Suppressor macrophage (primary cell): ENCODE measurements at places on chromosomes 2 and 18.

DNA sequence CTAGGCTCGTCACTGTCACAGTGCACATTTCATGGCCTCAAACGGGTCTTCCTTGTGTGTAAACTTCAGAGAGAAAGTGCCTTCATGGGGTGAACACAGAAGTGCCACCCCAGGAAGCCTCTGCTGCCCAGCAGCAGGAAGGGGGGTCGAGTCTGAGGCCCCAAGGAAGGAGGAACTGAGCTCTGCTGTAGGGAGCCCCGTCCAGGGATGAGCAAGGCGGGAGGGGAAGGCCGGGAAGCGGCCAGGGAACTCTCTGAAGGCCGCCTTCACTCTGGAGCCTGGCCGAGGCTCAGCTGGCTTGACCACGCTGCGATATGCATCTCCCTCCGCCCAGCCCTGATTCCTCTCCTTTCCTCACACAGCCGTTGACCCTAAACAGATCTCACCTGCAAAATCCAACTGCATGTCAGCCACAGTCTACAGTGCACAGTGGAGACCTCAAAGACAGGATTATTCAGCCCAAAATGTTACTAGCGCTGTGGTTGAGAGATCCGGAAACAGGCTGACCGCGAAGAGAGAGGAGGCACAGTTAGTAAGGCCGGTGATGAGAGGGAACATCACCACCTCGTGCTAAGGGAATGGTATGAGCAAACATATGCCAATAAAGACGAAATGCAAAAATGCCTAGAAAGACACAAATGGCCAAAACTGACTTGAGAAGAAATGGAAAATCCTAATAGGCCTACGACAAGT is 34.2 kb upstream of the CTDP1 start:
- DNase-seq: no peak

DNA sequence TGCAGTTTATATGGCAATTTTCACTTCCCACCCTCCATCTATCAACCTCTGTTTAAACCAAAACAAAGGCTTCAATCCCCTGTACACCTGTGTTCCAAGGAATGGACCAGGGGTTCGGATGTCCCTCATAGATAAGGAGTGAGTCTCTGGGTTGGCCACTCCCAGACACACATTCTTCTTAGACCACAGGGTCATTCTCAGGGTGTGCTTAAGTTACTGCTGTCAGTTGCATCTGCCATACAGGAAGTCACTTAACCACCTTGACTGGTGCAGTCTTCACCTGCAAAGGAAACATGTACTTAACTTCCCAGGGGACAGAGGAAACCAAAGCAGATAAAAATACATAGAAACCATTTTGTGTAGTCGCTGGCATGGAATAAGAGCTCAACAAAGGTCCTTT is 151.0 kb upstream of the NDUFV2 start:
- no peak for DNase-seq

GRCh38 chr2:195049372-195050031 is 607.5 kb upstream of the SLC39A10 start:
- DNase-seq: no peak

DNA sequence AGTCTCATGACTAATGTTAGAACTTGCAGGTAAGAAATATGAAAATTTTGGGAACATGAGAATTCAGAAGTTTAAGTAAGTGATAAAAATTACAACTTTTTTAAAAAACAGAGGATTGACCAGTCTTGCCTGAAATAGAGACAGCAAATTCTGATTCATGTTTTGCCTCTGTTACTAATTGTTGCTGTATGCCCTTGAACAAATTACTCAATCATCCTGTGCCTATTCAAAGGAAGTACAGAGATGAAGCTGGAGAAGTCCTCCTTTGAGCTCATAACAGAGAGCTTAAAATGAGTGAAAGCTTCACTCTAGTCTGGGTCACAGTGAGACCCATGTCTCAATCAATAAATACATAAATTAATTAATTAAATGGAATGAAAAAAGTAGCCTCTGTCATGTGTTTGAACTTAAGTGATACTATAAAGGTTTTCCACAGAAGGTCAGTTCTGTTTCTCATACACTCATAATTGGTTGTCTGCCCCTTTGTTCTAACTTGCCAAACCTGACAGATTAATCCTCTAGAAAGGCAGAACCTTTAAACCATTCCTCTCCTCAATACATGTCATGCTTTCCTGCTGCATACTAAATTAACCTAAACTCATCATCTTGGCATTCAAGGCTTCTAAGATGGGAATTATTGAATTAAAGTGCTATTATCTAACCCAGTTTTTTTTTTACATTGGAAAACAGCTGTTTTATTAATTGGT is 374.6 kb upstream of the LRATD1 start:
- no peak for DNase-seq

DNA sequence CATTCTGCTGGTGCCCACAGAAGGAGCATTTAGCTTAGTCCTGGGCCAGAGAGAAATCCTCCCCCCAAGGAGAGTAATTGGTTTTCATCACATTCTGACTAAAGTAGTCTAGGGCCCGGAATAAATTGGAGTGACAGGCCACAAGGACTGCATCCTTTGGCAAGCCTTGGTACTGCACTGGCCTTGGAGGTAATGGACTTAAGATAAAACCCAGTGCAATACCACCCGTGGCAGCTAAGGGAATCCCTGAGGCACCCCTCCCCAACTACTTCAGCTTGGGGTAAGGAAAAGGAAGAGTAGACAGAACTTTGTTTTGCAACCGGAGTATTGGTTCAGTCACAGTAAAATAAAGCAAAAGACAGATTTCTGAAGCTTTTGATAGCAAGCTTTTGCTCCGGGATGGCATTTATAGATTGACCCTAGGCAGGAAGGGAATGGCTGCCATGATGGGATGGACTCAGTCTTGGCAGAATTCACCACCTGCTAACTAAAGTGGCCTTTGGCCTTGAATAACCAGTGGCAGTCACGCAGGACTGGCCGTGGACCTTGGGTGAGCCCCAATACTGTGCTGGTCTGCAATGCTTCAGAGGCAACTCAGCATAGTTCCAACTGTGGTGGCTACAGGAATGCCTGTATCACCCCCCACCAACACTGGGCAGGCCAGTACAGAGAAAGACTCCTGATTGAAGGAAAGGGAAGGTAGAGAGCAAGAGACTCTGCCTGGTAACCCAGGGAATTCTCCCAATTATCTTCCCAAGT is 14.1 kb downstream of the ORC4 start:
- no peak for DNase-seq

DNA sequence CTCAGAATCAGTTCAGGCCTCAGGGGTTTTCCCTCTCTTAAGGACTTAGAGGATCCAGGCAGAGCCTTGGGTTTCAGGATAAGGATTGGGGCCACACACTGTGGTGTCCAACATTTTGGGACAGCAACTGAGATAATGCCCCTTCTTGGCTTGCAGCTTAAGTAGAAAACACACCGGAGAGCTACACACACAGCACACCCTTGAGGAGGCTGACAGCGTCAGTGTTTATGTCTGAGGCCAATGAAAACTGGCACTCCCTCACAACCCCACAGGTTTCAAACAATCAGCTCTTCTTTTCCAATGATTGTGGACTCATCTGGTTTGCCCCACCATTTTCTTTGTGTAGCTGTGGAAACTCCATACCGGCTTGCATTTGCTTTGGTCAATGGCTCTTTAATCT is 257.7 kb downstream of the CDCA7 start:
- DNase-seq: no peak

- peak; percentile 50 for DNase-seq
Observed at GRCh38 chr2:85843543-85843942, 45.2 kb downstream of the ST3GAL5 start.

DNA sequence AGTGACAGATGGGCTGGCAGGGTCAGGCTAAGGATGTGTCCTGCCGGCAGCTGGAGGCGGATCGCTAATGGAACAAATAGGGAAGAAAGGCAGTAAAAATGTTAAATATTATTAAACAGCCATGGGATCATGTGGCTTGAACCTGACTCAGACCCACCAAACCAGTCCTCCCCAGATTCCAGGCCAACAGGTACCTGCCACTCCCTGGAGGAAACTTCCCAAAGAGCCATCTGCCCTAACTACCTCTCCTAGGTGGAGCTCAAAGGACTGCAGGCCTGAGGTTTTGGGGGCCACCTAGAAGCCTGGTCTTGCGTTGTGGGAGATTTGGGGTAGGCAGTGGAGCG is 34.3 kb downstream of the CIB4 start:
- no peak for DNase-seq

GRCh38 chr2:134736167-134736880 is 17.5 kb upstream of the TMEM163 start:
- DNase-seq: peak; percentile 35

GRCh38 chr2:36697424-36698066 is 1.0 kb downstream of the VIT start:
- DNase-seq: no peak

DNA sequence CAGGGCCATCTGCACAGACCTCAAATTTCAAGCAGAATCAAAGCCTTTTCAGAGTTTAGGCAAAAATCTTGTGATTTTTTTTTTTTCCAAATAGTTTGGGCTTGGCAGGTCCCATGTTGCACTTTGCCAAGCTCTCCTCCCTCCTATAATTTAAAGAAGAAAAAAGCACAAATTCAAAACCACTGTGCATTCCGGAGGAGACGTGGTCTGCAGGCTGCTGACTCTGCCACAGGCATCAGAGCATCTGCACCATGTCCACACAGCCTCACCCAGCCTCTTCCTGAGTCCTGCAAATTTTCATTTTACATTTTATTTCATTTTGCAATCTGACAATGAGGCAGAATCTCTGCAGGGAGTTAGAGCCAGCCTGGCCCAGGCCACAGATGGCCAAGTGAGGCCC is 15.7 kb upstream of the GPC1 start:
- DNase-seq: no peak

- no peak for DNase-seq
Observed at GRCh38 chr18:47912343-47912742, 18.1 kb downstream of the SMAD2 start.

GRCh38 chr2:64023485-64024258 is 4.4 kb upstream of the VPS54 start:
- DNase-seq: no peak

GRCh38 chr2:458425-458815 is 170.5 kb upstream of the ALKAL2 start:
- no peak for DNase-seq

DNA sequence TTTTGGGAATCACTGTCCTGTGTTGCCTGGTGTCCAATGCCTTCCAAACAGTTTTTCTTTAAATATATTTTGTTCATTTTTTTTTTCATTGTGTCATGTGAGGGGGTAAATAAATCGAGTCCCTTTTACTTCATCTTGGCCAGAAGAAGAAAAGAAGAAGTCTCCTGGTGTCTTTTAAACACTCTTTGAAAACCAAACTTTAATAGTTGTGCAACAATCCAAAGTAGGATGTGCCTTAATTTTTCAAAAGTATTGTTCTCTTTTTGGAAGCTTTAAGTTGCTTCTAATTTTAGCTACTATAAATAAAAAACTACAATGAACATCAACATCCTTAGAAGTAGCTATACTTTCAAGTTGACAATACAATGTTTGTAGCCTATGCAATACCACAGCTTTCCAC is 154.9 kb downstream of the ATAD2B start:
- no peak for DNase-seq

DNA sequence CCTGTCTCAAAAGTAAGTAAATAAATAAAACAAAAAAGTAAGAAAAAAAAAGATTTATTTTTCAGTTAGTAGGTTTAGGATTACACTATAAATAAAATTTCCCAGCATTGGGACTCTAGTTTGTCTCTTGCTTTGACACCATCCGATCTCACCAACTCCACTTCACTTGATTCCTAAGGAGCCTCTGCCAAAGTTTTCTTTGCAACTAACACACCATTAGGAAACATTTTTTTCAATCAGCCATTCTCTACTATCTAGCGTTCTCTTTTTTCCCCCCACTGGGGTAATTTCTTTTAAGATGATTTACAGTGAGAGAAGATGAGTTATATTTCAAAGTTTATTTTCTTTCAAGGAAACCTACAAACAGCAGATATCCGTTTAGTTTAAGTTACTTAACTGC is 10.6 kb upstream of the NEMP2 start:
- DNase-seq: no peak

- no peak for DNase-seq
Observed at GRCh38 chr2:10192392-10193015, 70.0 kb downstream of the RRM2 start.

DNA sequence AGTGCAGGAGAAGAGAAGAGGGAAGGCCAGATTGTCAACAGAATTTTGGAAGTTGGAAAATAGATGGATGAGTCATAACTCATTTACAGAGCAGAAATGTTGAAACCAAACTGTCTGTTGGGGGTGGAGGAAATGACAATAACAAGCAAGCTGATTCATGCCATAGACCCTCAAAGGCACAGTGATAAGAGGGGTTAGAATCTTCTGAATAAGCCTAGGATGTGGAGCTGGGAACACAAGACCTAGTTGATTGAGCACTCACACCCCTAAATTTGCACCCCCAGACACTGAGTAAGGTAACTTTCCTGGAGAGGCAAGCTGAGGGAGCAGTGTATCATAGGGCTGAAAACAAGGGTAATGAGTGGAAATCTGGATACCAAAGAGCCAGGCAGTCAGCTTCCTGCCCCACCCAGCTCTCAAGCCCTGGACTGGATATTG is 141.4 kb downstream of the SCG2 start:
- peak; percentile 59 for DNase-seq

- no peak for DNase-seq
Observed at GRCh38 chr18:45127405-45127804, 446.7 kb downstream of the SETBP1 start.

- no peak for DNase-seq
Observed at GRCh38 chr2:204150721-204151120, 214.2 kb downstream of the ICOS start.

DNA sequence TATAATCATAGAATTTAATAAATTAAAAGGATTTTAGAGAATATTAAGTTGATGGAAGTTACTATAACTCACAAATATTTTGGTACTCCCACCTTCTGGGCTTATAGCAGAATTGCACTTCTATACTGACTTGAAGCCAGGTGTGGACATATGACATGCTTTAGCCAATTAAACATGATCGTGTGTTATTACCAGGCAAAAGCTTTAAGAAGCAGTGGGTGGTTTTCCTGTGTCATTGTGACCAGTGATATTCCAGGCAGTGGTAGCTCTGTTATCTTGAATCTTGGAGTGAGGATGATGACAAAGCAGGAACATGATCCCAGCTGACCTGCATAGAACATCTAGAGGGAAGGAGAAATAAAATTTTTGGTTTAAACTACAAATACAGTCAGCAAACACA is 370.9 kb upstream of the ZEB2 start:
- DNase-seq: peak; percentile 29

DNA sequence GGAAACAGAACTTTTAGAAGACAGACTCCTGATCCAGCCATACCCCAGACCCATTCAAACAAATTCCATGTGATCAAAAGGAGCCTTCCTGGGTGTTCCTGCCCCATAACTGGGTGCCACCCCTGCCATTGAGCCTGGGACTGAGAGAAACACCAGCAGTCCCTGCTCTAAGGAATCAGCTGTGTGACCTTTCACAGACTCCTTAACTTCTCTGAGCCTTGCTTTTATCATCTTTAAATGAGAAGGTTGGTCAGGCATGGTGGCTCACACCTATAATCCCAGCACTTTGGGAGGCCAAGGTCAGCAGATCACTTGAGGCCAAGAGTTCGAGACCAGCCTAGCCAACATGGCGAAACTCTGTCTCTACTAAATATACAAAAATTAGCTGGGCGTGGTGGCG is 20.6 kb downstream of the CIDEA start:
- no peak for DNase-seq

DNA sequence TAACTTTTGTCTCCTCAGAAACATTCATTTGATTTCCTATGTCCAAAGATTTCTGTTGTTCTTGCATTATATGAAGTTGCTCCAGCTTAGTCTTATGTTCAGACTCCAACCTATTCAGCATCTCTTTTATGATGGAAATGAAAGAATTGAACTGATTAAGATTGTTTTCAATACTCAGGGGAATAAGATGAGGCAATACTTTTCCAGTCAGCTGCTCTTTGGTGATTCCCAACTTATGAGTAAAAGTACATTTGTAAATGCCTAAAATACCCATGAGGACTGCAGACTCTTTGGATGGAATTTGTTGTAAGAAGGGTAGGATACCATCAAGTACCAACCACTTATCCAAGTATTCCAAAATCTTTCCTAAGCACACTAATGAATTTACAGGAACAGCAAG is 39.8 kb downstream of the TRAK2 start:
- no peak for DNase-seq
